GM12878 (cell line): ENCODE measurements at places on chromosomes 2 and 18. TPM values are rescaled to one million over a fixed set of nuclear protein-coding genes. Genes with fewer than 3 reads are reported as not detected.

- no peak for DNase-seq
These were observed 649.4 kb upstream of the ZEB2 start for GRCh38 chr2:145169285-145169684.

DNA sequence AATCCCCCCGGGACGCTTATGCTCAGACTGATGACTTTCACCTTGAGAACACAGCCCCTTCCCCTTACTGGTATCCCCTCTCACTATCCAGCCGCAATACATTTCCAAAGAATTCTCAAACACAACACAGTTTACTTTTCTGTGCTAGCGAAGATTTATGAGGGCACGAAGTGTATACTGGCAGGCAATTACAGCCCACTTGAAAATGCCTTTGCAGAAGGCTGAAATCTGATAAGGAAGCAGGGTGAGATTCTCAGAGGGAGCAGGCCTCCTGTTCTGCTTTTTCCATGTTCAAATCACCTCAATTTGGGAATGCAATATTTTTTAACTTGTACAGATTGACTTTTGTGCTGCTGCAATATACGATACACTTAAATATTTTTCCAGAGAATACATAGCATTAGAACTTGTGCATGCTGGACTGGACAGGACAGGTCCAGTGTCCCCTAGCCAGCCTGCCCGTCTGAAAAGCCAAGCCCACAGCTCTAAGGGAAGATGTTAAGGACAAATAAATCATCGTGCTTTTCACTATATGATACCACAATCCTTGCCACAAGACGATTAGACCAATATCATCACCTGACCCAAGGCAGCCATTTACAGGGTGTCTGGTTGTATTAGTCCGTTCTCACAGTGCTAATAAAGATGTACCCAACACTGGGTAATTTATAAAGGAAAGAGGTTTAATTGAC lies 262.1 kb downstream of the EPHA4 start:
- no peak for DNase-seq

- DNase-seq: peak; percentile 64
These were observed 187.8 kb upstream of the SIX3 start for GRCh38 chr2:44753552-44754285.

GRCh38 chr18:13630716-13631268 lies 95.6 kb downstream of the FAM210A start:
- DNase-seq: no peak

- no peak for DNase-seq
These were observed 4.9 kb downstream of the AAK1 start for GRCh38 chr2:69638630-69639029.

DNA sequence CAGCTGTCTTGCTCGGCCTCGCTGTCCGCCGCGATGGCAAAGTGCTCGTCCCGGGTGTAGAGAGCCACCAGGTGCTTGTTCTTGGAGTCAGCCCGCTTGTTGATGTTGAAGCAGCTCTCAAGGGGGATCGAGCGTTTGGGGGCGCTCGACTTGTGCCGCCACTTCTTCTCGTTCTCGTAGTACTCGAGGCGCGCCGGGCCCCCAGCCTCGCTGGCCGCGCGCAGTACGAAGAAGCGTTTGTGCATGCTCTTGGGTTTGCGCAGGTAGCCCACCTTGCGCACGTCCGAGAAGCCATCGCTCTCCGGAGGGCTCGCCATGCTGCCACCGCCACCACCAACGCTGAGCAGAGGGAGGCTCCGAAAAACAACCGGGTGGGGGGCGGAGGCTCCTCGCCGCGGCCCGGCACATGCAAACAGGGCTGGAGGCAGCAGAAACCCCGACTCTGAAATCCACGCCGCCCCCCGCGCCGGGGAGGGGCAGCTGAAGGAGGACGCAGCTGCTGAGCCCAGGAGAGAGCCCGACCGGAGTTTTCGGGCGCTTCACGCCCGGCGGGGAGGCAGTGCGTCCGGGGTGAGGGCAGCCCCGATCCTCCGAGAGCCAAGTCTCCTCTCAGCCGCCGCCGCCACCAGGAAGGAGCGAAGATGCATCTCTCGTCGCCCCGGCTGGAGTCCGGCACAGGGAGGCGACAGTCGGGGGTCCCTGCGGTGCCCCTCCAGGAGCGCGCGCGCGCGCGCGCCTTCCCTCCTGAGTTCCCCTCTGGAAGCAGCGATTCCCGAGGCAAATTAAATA lies 1.0 kb downstream of the IRS1 start:
- no peak for DNase-seq

DNA sequence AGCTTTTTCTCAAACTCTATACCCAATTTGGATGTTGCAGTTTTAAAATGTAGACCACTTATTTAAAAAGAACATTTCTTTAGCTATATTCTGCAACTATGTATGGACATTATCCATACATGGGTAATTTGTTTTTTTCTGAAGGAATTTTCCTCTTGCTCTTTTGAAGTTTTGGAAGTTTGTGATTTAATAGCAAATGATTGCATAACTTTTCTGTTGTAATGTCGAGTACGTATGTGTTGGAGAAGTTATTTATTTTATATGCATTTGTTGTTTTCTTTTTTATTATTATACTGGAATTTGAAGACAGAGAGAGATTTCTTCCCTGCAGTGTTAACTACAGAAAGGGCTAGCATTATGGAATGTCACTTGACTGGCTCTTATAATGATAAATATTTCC lies 207.7 kb upstream of the FANCL start:
- DNase-seq: no peak

DNA sequence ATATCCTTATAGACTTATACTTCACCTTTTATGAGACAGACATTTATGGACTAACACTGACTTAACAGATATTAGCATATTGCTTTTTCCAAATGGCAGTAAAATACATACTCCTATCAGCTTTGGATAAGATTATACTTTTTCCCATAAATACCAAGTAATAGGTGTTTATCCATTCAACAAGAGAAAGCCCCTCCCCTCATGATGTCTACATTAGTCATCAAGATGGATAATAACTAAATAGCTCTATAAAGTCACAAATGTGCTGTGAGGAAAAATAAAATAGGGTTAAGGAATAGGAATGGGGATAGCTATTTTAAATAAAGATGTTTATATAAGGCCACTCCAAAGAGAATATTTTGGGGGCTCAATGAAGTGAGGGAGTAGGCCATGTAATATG lies 39.4 kb downstream of the CSRNP3 start:
- DNase-seq: no peak

DNA sequence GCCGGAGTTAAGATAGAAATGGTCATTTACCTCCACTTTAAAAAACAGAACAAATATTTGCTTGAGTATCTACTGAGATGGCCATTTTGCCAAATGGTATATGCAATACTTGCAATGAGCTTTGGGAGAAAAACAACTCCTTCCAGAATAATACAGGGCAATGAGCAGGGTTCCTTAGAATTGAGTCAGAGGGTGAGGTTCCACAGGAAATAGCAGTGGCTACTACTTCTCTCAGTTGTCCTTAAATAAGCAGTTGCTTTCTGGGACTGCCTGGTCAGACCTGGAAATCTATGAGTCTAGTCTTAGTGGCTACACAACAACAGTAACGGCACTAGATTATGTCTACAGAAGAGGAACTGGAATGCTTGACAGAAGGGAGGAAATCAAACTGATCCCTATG lies 80.9 kb upstream of the CCDC85A start:
- DNase-seq: no peak

DNA sequence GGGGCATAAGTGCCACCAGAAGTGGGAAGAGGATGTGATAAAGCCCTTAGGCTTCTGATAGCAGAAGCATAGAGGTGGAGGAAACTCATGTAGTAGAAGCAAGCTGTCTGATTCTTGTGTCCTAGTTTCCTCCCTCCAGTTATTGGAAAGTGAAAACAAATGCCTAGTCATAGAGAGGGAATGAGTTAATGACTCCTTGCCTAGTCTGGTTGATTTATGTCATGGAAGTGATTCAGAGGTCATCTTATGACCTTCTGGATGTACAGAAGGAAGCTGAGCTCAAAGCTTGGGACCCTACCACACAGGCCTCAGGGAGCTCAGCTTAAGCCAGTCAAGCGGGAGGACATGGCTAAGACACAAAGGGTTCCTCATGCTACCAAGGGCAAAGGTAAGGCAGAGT lies 232.2 kb downstream of the THSD7B start:
- DNase-seq: no peak

- no peak for DNase-seq
These were observed 42.1 kb downstream of the TET3 start for GRCh38 chr2:74026687-74027241.

GRCh38 chr18:45689396-45689795 lies 34.6 kb upstream of the SLC14A1 start:
- DNase-seq: no peak

- no peak for DNase-seq
These were observed 695 bp upstream of the BIRC6 start for GRCh38 chr2:32355976-32356680.

DNA sequence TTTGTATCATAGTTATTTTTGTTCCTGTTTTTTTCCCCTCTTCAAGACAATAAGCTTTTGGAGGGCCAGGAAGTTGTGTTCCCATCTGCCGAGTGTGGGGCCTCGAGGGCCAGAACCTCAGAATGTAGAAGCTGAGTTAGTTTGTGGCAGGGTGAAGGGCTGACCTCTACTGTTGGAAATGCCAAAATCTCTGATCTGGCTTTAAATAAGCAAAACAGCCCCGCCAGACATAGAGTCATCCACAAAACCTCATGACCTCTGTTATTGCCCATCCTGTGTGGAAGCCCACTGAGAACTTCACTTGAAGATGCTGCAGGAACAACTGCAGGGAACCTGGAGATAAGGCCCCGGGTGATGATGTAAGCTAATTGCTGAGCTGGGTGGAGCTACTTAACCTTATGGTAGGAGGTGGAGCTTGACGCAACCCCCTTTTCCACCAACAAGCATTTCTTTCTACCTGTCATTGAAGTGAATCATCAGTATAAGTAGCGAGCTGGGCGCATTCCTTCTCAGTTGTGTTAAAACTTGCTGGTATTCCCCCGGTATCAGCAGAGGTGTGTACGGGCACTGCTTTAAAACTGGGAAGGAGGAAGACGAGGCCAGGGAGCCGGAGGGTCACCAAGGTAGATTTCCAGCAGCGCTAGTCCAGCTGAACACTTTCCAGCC lies 177.2 kb downstream of the NEDD4L start:
- DNase-seq: no peak

DNA sequence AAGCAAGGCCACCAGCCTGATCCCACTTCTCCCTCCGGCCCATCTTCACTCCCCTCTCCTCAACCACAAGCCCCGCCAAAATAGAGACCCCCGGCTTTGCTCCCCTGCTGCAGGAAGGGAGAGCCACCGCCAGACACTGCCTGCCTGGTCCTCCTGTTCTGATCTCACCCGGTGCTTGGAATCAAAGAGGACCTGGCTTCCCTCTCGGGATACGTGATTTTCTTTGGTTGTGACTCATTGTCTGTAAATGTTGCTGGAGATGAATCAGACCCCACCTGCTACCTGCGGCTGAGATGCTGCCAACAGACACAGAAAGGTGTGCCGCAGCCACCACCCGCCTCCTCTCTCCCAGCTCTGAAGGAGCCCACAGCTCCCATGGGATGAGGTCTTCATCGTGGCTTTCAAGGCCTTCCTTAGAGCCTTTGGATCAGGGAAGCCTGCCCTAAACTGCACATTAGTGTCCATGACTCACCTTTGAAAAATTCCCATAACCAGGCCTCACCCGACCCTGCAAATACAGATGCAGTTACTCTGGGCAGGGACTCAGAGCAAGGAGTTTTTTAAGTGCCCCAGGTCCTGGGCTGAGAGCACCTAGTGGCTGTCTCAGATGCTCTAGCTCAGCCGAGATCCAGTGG lies 79.4 kb upstream of the ZNF532 start:
- DNase-seq: no peak

DNA sequence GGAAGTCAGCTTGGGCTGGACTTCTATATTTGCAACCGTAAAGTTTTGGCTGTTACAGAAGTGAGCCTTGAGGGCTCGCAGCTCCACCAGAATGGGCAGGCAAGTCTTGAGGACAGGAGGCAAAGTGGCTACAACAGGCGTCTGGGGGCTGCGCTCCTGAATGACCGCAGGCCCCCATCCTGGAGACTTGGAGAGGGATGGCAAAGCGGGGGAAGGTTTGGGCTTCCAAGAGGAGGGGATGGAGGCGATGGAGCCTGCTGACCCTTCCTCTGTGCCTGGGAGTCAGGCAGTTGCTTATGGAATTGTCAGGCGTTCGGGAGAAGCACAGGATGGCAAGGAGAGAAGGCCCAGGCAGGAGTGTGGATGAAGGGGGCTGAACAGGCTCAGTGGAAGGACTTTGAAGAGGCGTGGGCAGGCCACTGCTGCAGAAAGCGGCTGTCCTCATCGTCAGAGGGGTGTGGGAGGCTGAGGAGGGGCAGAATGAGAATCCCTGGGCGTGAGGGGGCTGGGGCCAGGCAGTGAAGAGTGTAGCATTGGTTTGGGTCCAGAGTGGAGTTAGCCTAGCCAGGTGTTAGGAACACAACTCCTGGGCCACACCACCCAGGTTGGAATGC lies 72.3 kb downstream of the INHBB start:
- no peak for DNase-seq

DNA sequence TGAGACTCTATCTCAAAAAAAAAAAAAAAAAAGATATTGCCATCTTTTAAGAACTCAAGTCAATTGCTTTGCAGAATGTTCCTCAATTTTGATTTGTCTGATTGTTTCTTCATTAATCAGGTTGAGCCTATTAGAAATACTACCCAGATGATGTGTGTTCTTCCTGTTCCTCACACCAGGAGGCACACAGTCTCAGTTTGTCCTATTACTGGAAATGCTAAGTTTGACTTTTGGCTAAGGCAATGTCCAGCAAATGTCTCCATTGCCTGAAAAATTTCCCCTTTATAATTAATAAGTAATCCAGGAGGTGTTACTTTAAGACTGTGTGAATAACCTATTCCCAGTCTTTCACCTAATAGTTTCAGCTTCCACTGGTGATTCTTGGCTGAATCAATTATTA lies 28.4 kb downstream of the BOLA3 start:
- DNase-seq: no peak

DNA sequence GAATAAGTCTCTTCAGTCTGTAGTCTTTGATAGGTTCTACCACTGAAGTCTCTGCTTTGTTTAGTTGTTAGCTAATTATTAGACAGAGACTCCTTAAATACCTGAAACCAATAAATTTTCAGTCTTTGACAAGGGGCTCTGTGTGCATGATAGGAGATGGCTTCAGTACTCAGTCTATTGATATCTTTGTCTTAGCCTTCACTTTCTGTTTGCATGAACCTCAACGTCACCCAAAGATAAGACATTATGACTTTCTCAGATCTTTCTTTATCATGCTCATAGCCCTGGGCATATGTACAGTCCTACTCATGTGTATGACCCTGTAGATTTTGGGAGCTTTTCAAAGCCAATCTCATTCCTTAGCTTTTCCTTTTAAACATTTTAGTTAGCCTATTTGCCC lies 183.5 kb upstream of the GCFC2 start:
- DNase-seq: no peak

GRCh38 chr2:207390302-207391095 lies 139.3 kb upstream of the CREB1 start:
- DNase-seq: no peak

DNA sequence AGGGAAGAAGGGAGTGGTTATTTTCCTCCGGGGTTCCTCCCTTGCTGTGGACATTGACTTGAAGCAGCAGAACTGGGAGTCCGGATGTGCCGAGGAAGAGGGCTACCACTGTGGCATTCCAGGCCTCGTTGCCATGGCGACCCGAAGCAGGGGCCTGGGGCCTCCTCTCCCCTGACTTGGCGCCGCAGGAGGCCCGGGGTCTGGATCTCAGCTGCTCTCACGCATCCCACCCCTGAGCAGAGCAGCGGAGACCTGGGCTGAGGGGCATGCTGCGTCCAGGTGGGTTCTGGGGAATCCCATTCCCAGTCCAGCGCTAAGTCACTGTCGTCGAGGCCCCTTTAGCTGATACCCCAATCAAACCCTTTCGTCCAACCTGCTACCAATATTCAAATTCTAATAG lies 100.2 kb downstream of the BCL11A start:
- DNase-seq: no peak

C2orf74 gene
- total RNA-seq: 4.7 and 5.6 TPM in 2 replicates

TUBB8B gene
- not detected in 2 replicates for total RNA-seq

SERPINB4 gene
- not detected in 2 replicates for total RNA-seq

AGXT gene
- 0.18 and 0.19 TPM in 2 replicates for total RNA-seq

POTEC gene
- not detected in 2 replicates for total RNA-seq
